ENCODE measurements at places on chromosomes 7 and 10.

DNA sequence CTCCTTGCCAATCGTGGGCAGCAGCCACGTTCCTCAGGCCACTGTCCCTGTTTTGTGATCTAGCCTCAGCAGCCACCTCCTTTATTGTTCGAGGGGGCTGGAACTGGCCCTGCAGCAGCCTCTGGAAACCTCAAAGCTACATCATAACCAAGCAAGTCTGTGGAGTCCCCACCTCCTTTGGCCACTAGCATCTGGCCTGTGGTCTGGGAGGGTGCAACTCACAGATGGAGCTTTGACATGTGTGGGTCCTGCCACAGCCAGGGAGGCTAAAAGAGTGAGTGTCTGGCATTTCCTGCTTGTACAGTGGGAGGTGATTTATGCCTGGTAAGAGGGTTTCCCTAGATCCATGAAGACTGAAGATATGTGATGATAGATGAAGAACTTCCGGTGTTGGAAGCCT lies 32.3 kb upstream of the NUB1 start:
- DNase-seq, result no peak

GRCh38 chr10:102384606-102385429 lies 10.7 kb upstream of the NFKB2 start:
- no peak for DNase-seq

DNA sequence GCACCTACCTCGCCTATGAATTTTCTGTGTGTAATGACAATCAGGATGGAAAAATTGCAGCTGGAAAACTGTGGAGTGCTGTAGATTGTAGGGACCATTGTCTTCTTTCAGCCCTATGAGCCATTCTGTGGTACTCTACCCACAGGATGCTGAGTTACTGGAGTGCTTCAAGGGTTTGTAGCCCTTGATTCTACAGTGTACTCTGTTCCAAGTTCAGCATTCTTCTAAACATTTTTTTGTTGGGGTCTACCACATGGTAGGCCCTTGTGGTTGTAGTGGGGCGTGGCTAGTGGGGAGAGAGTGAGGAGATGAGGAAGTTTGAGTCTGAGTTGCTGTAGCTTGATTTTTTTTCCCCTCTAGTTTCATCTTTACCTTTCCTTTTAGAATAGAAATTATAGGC lies 33.5 kb downstream of the REEP3 start:
- peak; percentile 77 for DNase-seq

DNA sequence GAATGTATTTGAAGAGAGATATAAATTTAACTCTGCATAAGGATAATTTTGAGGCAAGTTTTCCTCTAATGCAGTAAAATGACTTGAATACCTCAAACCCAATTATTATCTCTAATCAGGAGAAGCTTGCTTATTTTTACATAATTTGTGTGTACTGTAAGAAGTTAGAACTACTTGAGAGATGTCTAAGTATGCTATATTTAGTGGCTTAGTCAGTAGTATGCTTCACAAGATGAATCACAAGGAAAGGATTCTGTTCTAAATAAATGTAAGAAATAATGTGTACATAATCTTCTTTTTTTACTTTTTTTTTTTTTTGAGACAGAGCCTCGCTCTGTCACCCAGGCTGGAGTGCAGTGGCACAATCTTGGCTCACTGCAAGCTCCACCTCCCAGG lies 13.7 kb downstream of the PHTF2 start:
- peak; percentile 81 for DNase-seq

DNA sequence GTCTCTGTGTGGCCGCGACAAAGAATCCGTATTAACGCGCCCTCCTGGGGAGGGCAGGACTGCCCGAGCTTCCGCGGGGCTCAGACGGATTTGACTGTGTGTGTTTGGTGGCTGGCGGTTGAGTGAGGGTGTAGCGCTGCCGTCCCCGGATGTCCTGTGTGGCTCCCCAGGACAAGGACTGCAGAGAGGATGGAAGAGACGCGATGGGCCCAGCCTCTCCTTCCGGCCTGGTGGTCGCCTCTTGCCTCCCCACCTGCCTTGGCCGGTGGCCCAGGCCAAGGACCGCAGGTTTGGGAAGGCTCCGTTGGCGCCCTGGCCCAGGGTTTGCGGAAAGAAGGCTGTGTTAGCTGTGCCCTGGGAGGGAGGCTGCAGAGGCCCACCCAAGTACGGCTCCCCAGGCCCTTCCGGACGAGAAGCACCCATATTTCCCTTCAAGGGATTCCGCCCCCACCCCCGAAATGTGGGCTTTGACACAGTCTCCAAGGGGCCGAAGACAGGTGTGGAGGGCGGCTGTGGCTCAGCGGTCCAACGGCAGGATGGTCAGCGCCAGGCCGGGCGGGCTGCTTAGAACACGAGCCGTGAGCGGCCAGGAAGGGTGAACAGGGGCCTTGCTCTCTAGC lies 2.3 kb downstream of the UNCX start:
- no peak for DNase-seq

- DNase-seq, result no peak
Observed at GRCh38 chr7:152968514-152968913, 209.0 kb downstream of the ACTR3B start.

- no peak for DNase-seq
Observed at GRCh38 chr10:99943908-99944307, 65.8 kb downstream of the DNMBP start.

DNA sequence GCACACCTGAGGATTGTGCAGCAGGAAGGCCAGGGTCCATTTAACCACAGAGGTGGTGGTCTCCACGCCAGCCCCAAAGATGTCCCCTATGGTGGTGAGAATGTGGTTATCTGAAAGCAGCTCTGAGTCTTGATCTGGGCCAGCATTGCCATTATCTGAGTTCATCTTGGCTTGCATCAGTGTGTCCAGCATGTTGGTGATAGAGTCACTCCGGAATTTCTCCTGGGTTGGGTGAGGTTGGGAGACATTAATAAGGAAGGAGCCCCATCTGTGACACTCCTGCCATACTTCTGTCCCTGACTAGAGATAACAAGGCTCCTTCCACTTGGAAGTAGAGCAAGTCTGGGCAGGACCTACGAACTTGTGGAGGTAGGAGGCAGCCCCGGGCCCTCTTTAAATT lies 4.2 kb downstream of the CYP17A1 start:
- DNase-seq, result no peak

DNA sequence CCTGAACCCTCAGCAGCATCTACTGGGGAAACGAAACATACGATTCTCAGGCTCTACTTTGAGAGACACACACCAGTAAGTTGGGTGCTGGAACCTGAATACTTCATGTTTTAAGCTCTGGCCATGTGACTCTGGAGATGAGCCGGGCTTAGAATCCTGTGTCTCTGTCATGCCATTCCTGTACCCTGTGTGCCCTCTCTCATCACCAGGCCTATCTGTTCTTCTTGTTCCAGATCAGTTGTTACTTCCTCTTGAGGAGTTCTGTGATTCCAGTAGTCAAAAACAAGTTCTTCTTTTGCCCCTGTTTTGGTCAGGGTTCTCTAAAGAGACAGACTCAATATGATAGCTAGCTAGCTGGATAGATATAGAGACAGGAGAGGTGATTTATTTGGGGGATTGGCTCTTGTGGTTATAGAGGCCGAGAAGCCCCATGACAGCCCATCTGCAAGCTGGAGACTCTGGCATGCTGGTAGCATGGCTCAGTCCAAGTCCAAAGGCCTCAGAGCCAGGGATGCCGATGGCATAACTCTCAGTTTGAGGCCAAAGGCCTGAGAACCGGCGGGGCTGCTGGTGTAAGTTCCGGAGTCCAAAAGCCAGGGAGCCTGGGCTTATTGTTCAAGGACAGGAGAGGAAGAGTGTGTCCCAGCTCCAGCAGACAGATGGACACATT lies 54.3 kb downstream of the CHN2 start:
- DNase-seq, result no peak

DNA sequence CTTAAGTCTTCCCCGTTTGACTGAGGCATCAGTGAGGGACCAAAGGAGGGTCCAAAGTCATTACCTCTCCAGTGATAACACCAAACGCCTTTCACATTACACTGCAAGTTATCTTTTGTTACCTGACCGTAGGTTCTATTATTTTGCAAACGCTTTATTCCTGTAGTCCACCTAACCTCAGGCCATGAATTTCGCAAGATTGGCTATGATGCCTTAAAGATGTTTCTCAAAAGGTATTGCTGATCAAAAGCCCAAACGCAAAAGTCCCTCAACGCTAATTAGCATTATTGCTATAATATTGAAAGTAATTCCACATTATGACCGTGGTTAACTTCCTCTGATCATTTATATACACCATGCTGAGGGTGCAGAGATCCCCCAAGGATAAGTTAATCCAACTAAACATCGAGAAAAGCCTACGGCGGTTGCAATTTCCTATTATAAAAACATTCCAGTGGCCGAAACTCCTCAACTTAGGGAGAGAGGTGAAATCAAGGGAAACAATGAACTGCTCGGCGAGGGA lies 649 bp downstream of the DNA2 start:
- no peak for DNase-seq

- no peak for DNase-seq
Observed at GRCh38 chr10:11720260-11720741, 21.9 kb upstream of the ECHDC3 start.

DNA sequence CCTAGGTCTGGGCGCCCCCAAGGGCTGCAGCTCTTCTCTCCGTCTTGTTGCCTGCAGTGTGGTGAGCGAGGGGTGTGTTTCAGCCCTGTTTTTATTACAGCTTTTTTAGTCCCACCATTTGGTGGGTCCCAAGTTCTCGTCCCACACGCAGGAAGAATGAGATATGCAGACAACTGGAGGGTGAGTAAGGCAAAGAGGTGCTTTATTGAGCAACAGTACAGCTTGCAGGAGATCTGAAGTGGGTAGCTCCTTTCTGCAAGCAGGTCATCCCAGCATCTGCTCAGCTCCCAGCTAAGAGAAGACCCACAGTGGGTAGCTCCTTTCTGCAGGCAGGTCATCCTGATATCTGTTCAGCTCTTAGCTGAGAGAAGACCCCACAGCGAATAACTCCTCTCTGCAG lies 28.2 kb downstream of the C10orf67 start:
- no peak for DNase-seq

DNA sequence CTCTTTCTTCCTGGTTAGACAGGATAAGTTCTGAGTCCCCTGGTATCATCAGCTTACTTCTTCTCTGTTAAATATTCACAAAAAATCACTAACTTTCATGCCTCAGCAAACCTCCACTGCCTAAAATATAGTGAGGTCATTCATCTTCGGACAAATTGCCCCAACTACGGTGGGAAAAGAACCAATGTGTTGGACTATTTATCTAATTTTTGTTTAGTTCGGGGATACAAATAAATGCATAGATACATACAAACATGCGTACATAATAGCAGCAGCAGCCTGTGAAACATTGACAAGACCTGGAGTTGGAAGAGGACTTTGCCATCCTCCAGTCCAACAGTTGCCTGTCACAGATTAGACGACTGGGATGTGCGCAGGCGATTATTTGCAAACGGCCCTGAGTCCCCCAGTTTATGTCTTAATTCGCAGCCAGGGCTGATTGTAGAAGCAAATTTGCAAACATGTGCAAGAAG lies 51.5 kb downstream of the EGFR start:
- DNase-seq, result no peak

- DNase-seq, result no peak
Observed at GRCh38 chr7:26485367-26485934, 193.8 kb downstream of the SNX10 start.

DNA sequence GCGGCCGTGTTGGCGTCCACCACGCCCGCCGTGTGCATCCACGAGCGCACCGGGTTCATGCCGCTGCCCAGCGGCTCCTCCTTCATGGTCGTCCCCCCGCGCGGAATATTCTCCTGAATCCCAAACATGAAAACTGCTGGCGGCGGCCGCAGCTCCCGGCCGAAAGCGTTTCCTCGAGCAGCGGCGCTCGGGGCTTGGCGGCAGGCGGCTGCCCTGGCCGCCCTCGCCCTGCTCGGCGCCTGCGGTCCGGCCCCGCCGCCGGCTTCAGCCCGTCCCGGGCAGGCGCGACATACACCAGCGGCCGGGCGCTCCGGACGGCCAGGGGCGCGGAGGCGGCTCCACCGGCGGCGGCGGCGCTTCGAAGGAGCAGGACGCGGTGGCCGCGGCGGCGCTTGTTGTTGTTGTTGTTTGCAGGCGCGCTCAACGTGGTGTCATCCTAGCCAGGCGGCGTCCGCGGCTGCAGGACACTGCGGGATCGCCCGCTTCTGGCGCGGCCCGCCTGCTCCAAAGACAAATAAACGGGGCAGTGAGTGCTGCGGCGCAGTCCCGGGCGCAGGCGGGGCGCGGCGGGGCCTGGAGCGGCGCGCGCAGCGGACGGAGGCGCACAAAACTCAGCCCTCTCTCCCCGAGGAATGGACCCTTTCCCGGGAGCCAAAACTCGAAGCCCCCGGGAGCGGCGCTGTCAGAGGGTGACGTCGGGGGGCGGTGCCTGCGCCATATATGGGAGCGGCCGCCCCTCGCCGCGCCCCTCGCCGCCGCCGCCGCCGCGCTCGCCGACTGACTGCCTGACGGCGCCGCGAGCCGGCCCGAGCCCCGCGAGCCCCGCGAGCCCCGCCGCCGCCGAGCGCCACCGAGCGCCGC lies at the start of gene EBF3:
TSS of gene EBF3 (minus strand) at position 634 of the 861 bp plus-strand sequence. CDS start at position 128, 506 bp downstream.
- no peak for DNase-seq

DNA sequence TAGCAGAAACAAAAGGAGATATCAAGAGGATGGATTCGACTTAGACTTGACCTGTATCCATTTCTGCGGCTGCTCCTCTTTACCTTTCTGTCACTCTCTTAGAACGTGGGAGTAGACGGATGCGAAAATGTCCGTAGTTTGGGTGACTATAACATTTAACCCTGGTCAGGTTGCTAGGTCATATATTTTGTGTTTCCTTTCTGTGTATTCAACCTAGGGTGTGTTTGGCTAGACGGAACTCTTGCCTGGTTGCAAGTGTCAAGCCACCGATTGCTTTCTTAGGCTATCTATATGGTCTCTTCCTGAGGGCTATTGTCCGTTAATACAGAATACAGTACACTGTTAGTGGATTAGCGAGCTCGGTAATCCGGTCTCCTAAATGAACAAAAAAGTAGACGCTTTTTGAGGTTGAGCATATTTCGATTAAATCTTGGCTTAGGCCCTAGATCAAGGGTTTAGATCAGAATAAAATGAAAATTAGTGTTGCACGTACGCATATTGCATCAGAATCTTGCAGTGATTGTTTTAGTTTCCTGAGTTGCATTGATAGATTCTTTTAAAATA lies 1.2 kb downstream of the PTEN start:
- no peak for DNase-seq

DNA sequence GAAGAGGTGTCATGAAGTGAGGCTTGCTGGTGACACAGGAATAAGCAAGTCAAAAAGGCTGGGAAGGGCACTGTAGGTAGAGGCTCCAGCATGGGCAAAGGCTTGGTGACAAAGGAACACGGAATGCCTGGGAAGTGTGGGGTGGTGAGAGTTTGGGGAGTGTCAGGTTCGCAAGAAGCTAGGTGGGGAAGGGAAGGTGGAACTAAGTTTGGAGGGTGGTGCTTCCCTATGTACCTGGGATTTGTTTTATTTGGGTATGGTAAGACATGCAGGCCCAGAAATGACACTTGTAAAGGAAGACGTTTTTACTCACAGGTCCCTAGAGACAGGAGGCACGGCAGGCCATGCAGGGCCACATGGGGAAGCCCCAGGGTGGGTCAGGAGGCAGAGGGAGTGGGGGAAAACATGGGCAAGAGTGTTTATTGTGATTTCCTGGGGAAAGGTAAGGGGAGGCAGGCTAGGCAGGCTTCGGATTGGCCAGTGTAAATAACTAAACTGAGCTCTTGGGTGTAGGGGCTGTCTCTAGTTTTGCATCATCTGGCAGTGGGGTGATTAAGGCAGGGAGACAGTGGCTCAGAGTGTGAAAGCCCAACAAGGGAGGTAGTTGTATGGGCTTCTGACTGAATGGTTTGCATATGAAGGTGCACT lies 52.1 kb downstream of the SH2D4B start:
- no peak for DNase-seq

Data from AG04449 (cell line).